ENCODE measurements at places on chromosomes 4 and X.

DNA sequence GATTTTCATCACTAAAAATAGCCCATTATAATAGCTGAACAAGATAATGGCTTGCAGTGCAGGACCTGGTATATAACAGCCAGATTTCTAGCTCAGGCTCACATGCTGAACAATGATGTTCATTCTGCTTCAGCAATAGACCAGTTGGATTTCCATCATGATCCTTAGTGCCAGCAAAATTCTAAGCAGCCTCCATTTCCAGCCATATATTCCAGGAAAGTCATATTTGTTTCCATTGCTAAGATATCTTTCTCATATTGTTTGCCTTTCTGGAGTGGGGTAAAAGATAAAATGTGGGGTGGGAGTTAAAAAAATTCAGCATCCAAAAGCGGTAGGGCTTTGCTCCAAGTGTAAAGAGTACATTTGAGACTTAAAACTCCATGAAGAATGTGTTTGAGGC is 2344.1 kb downstream of the PCDH7 start:
- DNase-seq = no peak

DNA sequence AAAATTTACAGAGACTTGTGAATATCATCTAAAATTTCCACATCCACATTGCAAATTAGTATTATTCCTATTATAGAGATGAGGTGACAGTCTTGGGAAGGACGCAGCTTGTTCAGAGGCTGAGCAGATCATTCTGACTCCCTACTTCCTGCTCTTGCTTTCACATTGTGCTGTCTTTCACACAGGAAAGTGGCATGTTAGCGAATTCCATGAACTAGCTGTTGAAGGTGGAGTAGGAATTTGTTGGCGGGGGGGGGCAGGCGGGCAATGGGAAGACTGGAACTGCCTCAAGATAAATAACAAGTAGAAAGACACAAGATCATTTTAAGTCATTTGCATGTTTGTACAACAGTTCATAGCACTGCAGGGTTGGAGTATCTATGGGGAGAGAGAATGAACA is 2.3 kb downstream of the PF4V1 start:
- no peak for DNase-seq

DNA sequence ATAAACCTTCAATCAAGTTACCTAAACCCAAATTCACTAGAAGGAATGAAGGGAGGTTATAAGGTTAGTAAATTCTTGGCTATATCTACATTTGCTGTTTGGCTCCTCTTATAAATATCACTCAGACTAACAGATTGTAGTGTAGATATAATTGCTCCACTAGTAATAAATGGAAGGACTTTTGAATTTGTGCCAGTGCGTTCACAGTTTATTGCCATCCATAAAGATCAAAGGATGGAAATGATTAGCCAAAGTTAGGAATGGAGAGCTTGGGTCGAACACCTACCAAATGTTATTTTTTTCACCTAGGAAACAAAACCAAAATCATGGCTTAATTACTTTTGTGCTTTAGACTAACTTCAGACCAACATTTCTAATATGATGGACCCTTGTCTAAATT is 9.2 kb downstream of the DTHD1 start:
- no peak for DNase-seq

GRCh38 chrX:68994135-68994890 is 165.5 kb downstream of the EFNB1 start:
- no peak for DNase-seq

- no peak for DNase-seq
Observed at GRCh38 chr4:89001647-89002445, 55.1 kb downstream of the FAM13A start.

- no peak for DNase-seq
Observed at GRCh38 chr4:123871341-123871740, 474.7 kb downstream of the SPRY1 start.

DNA sequence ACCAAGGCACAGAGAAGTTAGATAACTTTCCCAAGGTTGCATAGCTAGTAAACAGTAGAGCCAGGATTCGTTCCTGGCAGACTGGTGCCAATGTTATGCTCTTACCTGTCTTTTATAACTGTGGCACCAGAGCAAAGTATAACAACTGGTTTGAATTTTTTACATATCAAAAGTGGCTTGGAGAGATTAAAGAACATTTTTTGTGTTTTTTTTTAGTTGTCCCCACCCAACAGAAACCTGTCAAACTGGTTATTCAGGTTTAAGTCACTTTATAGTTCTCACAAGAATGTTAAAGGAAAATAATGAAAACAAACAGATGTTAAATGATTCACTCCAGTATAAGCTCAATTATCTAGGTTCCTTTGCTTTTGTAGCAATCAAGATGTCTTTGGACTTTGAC is 15.6 kb upstream of the FAM47E start:
- no peak for DNase-seq

DNA sequence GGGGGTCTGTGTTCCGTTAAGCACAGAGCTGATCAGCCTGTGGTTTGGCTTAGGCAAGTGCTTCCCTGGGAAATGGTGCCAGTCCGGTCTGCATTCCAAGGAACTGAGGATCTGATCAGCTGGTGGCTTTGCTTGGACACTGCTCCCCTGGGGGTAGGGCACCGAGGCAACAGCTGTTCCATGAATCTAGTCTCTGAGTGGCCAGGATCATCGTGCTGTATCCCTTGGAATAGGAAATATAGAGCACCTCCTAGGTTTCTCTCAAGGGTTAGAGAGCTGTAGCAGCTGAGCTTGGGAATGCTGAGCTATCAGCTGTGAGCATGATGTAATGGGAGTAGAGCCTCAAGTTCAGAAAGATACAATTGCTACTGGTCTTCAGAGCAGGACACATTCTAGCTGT is 863.9 kb downstream of the RAPGEF2 start:
- no peak for DNase-seq

GRCh38 chrX:154399527-154400368 is 1.6 kb downstream of the RPL10 start:
- DNase-seq = no peak

- no peak for DNase-seq
Observed at GRCh38 chr4:79540143-79540542, 132.1 kb upstream of the GK2 start.

GRCh38 chr4:113406723-113407016 is 354.9 kb downstream of the CAMK2D start:
- no peak for DNase-seq

GRCh38 chr4:95694411-95694810 is 145.5 kb upstream of the PDHA2 start:
- no peak for DNase-seq

DNA sequence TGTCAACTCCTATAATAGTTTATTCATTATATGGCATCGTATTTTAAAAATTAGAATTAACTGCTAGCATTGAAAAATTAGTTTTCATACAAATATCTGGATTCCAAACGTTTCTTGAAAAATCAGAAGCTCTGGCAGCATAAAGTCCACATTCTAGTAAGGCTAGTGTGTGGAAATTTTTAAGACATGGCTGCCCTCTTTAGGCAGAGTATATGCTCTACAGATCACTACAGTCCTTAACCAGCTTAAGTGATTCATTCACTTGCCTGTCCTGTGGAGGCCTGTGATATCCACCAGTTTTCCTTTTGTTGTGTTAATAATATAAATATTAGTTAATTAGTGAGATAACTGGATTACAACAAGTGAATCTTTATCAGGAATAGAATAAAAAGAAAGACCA is 287.2 kb downstream of the OPHN1 start:
- peak; percentile 42 for DNase-seq

DNA sequence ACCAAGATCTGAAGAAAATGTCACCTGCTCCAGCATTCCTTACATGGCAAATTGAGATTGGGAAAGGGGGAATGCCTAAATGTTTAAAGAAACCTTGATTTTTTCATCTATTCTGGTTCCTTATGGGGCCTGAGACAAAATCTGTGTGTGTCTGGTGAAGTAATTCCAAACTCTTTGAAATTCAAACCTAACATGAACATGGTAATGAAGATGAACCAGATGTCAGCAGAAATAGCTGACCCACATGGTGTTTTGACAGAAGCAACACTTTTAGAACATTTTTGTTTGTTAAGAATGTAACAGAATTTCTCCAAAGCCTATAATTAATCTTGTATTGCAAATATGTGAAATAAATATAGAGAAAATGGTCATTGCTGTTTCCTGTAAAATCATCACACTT is 133.0 kb downstream of the PARM1 start:
- DNase-seq = no peak

DNA sequence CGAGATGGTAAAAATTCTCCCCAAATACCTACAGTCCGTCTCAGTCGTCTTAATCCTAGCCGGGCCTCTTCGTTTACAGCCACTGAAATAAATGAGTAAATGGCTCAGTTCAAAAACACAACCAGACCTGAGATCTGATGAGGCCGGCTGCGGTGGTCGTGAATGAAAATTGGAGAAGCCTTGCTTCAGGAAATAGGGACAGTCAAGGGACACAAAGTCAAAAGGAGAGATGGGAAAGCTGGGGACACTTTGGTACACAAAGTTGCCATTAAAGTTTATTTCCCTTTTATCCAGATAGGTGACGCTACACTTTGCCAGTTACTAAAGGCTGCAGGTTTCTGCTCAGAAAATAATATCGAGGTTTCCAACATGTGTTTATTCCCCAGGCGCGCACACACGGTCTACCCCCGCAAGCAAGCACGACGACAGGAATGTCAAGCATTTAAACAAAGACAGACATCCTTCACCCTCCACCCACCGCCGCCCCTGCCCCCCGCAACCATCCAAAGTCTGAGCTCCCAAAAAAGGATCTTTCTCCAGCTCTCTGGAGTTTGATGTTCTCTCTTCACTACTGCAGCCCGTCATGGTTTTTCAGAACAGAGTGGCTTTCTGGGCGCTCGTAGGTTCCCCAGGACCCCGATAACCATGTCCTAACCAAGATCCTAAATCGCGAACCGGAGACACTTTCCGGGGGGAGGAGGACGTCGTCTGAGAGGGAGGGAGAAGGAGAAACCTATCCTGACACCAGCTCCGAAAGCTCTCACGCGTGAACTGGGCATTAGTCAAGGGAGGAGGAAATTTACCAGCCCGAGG is 1.3 kb upstream of the PCDH7 start:
- DNase-seq = peak; percentile 65

DNA sequence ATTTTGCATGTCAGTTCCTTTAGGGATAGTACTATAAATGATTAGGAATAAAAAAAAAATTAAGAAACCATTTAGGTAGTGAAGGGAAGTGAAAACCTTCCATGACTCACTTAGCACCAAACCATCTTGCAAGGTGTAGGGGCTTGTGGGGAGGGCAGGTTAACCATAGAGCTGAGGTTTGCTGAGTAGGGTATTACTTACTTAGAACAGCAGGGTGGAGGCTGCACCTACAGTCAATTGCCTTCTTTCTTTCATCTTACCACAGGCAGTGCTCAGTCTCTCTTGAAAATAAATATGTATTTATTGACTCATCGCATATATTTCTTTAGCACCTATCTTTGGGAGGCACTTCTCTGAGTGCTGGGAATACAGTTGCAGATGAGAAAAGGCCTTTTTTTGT is 104.9 kb upstream of the GIMD1 start:
- DNase-seq = no peak

- no peak for DNase-seq
Observed at GRCh38 chrX:40120838-40121580, 23.3 kb upstream of the BCOR start.

GRCh38 chrX:102988517-102988916 is 51.4 kb downstream of the RAB40AL start:
- no peak for DNase-seq

DNA sequence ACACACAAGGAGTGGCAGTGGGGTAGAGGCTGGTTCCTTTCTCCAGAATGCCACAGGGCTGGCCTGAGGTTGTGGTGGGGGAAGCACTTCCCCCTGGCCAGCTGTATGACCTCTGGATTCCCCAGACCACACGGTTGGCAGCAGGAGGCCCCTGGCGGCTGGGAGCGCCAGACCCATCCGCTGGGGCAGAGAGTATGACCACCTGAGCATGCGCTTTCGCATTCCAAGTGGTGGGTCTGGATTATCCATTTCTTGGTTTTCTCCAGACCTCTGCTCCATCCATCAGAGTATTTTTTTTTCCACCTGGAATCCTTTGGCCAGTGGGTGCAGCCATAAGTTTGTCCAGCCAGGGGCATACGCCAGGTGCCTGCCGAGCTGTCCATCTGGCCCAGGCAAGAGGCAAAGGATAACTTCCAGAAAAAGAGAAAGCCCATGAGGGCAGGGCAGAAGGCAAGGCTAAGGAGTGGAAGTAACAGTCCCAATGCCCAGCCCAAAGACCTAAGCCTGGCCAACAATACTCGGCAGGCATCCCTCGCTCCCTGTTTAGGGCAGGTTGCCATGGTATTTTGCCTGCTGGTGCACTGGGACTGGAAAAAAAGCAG is 39.3 kb downstream of the NHSL2 start:
- no peak for DNase-seq

- no peak for DNase-seq
Observed at GRCh38 chrX:47936224-47936939, 67.4 kb downstream of the ZNF182 start.

- no peak for DNase-seq
Observed at GRCh38 chr4:59243038-59243437, 1957.1 kb upstream of the ADGRL3 start.

GRCh38 chr4:138751309-138751708 is 264.3 kb upstream of the NOCT start:
- DNase-seq = peak; percentile 47

DNA sequence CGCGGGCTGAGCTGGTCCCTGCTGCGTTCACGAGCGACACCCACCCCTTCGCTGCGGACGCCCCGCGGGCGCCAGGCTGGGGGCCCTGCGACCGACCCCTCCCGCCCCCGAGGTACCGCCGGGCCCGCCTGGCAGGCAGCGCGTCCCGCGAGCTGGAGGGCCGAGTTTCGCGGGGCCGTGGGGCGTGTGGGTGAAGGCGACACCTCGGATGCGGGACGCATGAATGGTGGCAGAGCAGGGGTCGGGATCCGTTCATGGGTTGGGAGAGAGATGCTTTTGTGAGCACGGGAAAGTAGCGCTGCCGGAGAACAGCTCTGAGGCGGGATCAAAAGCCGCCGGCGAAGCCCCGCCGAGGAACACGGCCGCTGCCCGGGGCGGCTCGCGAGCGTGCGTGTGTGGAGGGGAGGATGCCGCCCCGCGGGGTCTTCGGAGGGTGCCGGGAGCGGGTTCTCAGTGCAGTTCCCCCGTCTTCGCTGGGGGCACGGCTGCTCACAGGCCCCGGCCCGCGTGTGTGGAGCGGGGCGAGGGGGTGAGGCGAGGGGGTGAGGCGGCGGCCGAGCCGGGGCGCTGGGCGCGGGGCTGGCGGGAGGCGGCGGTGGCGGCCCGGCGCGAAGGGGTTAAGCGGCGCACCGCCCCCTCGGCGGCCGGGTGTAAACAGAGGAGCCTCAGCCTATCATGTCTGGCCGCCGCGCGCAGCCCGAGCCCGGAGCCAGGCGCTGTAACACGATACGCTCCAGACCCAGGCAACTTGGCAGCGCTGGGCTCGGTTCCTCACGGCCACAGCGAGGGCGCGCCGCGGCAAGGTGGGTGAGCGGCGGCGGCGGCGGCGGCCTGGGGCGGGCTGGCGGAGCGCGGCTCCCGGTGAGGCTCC is 205.3 kb downstream of the TENM3 start:
- DNase-seq = peak; percentile 91

- DNase-seq = no peak
Observed at GRCh38 chrX:72368796-72369195, 63.1 kb upstream of the CITED1 start.

DNA sequence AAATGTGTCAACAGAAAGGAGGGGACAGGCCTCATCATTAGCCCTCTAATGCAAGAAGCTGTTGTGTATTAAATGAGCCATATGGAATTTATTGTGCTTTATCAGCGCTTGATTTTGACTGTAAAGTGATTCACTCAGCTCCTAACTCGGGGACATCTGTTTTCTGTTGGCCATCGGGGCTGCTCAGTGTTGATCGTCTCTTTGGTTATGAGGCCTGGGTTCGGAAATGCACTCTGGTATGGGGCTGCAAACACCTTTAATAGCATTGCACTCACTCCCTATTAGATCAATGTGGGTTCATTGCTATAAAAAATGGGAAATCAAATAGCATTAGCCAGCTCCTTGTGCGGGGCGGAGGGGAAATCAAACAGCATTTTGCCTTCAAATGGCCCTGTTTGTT is 6.4 kb downstream of the ARX start:
- DNase-seq = no peak

Measured in A673 (cell line).